A172 (cell line): ENCODE measurements at places on chromosomes 6 and 20. TPM values are rescaled to one million over a fixed set of nuclear protein-coding genes. Genes with fewer than 3 reads are reported as not detected.

GRCh38 chr6:129186988-129187387 is 304.1 kb downstream of the LAMA2 start:
- DNase-seq, result peak; percentile 84

- no peak for DNase-seq
Measured at GRCh38 chr6:138597336-138597735, 98.0 kb upstream of the NHSL1 start.

Gene EDN3
- total RNA-seq, result not detected in 2 replicates

DNA sequence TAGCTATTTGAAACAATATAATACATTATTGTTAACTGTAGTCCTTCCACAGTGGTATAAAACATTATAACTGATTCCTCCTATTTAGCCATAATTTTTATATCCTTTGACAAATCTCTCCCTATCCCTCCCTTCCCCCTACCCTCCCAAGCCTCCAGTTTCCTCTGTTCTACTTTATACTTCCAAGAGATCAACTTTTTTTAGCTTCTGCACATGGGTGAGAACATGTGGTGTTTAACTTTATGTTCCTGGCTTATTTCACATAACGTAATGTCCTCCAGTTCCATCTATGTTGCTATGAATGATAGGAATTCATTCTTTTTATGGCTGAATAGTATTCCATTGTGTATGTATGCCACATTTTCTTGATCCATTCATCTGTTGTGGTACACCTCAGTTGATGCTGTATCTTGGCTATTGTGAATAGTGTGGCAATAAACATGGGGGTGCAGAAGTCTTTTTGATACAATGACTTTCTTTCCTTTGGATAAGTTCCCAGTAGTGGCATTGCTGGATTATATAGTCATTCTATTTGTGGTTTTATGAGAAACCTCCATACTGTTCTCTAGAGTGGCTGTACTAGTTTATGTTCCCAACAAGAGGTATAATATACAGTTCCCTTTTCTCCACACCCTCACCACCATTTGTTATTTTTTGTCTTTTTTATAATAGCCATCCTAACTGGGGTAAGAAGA is 205.0 kb downstream of the KCNQ5 start:
- peak; percentile 86 for DNase-seq

DNA sequence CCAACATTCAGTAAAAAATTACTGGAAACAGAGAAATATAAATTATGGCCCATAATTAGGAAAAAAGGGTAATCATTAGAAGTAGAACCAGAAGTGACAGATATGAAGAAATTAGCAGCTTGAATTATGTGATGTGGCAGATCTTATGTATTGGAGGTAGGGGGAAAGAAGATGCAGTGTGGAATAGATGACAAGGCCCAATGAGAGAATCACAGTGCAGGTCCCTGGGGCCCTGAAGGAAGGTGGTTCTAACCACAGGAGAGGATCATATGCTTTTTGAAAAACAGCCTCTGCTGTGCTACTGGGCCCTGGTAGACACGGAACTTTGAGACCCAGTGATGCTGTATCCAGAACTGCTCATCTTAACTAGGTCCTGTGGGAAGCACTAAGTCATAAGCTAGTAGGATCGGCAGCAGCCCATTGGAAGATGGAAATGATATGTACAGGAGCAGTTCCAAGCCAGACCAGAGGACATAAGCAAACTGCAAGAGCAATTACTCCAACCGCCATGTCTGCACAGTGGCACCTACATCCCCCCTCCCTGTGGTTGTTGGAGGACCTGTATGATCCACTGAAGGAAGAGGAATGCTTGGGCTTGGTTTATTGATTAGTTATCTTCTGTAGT is 14.2 kb downstream of the HEBP2 start:
- DNase-seq, result no peak

Gene STMND1
- 0.22 TPM in 1 of 2 replicates, not detected in the other for total RNA-seq

DNA sequence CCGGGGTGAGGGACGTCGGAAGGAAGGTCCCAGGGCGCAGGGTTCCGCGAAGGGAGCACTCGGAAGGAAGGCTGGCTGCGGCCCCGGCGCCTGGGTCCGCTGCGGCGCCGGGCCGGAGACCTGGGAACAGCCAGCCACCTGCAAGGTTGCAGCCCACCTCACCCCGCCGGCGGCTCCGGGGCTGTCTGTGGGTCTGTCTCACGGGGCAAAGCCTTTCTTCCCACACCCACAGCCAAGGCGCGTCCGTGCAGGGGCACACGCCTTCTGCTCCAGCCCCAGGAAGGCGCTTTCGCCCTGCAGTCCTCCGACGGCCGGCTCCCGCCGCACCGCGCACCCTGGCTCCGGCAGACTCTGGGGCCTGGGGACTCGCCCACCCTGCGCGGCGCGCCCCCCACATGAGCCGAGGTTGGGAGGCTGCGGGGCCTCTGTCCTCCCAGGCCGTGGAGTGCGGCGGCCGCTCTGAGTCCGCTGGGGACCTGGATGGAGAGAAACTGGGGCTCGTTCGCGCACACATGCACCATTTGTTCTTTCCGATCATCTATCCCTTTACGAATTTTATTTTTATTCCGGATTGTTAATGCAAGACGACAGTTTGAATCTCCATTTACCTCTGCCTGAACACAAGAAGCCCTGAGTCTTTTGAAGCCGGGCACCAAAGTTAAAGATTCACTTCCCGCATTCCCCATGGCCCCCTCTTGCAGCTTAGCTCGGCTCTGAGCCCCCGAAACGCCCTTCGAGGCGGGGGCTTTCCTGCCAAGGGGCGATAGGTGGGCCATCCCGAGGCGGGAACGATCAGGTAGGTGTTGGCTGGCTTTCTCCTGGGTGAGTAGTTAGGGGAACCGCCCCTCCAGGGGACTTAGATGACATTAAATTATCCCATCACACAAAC is 4.5 kb upstream of the FOXC1 start:
- no peak for DNase-seq

Gene BHLHE23
- total RNA-seq, result not detected in 2 replicates

GRCh38 chr6:130138116-130138908 is 84.4 kb downstream of the SAMD3 start:
- no peak for DNase-seq

DNA sequence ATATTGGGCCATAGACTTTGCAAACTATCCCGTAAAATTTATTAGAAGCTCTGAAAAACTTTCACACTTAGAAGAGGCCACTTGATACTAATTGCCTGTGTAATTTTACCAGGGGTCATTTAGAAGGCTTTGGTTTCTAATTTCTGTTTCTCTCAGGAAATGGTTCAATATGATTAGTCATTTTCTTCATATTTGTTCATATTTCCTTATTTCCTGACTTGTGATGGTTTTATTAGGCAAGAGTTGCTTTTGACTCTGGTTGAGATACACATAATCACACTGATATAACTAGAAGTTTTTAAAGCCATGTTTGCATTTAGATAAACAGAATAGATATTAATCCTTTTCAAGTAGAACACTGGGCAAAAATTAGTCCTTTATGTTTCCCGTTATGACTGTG is 11.8 kb upstream of the HBS1L start:
- DNase-seq, result no peak

GRCh38 chr20:13841206-13841605 is 56.4 kb downstream of the NDUFAF5 start:
- no peak for DNase-seq

Gene ZC2HC1B
- total RNA-seq, result not detected in 2 replicates

GRCh38 chr20:64058536-64058935 is 4.5 kb upstream of the TCEA2 start:
- no peak for DNase-seq

Gene CFB
- total RNA-seq, result 3.7 and 4.0 TPM in 2 replicates

- DNase-seq, result no peak
Measured at GRCh38 chr6:32179766-32180405, 1.7 kb downstream of the RNF5 start.

GRCh38 chr20:25198663-25199383 is 3.3 kb downstream of the ENTPD6 start:
- DNase-seq, result no peak

- no peak for DNase-seq
Measured at GRCh38 chr6:45001663-45002062, 326.5 kb upstream of the RUNX2 start.

DNA sequence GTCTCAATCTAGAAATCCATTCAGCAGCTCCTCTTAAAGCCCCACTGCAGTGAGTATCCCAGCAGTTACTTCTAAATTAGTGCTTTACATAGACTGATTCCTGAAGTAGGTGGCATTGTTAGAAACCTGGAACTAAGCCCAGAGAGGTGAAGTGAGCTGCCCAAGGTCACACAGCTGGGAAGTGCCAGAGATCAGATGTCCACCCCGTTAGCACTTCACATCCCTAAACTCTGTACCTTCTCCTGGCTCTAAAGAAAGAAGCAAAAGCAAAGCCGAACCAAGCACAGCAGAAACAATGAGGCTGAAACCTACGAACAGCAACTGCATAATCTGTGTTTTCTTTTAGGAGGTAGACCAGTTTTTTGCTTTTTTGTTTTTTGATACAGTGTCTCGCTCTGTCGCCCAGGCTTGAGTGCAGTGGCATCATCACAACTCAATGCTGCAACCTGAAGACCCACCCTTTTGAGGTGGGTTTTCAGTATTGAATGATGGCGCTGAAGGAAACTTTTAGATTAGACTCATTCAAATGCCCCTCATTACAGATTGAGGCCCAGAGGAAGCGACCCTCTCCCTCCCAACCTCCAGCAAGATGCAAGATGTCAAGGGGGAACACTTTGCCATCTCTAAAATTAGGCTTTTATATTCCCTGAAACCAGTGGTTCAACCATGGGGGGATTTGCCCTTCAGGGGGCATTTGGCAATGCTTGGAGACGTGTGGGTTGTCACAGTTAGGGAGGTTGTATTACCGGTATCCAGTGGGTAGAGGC is 3.2 kb upstream of the ZMYND8 start:
- DNase-seq, result no peak

GRCh38 chr6:7100753-7101081 is 7.0 kb upstream of the RREB1 start:
- no peak for DNase-seq

Gene GJA10
- not detected in 2 replicates for total RNA-seq

Gene TGM3
- total RNA-seq, result 0.53 TPM in 1 of 2 replicates, not detected in the other

Gene TP53TG5
- not detected in 2 replicates for total RNA-seq

GRCh38 chr6:81138236-81138635 is 614.2 kb downstream of the TENT5A start:
- DNase-seq, result peak; percentile 30

Gene SLC17A3
- not detected in 2 replicates for total RNA-seq

GRCh38 chr6:33199687-33200218 is 712 bp downstream of the RXRB start:
- peak; percentile 52 for DNase-seq

DNA sequence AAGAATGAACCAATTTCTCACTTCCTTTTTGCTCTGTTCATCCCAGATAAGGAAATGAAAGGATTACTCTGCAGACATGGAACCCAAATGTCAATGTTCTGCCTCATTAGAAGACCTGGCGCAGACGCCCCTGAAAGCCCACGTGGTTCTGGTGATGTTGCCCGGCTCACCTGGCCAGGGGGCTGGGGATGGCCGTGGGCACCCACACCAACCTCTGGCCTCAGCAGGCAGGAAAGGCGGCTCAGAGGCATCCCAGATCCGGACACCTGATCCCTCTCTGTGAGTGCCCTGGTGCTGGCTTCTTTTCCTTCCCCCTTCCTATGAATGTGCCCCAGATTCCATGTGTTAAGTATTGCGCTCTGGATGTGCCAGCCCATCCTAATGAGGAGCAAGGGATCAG is 33.6 kb downstream of the CDH4 start:
- no peak for DNase-seq

DNA sequence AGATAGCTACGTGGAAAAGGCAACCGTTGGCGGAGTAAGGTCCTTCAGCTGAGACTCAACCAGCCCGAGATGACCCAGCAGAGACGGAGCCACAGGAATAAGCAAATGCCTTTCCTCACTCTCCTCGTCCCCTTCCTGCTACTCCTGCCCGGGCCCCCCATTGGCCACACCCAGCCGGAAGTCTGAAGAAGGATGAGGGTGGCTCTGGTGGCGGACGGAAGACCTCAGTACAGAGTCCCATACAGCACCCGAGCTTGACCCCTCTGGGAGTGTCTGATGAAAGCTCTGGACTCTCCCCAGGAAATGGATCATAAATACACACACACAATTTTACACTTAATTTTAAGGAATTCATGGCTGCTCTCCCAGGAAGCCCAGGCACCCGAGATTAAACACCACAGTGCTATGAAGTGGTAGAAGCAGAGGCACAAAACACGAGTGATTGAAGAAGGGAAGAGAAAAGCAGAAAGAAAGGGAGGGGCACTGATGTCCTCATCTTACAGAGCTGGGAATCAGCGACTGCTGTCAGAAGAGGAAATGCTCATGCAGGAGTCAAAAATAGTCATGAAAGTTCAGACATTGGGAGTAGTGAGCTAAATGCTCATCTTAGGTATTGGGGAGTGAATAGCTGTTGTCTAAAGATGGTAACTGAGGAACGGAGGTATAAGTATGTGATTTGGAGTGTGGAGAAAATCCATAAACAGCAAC is 125.6 kb downstream of the BANF2 start:
- no peak for DNase-seq

GRCh38 chr6:145031001-145031400 is 704.3 kb downstream of the EPM2A start:
- DNase-seq, result no peak

- no peak for DNase-seq
Measured at GRCh38 chr6:102438171-102438570, 1044.7 kb downstream of the GRIK2 start.

Gene ADGRG6
- 25.0 and 31.0 TPM in 2 replicates for total RNA-seq

Gene CNKSR3
- total RNA-seq, result 1.8 and 2.7 TPM in 2 replicates

Gene GRM4
- total RNA-seq, result 0.96 TPM in 1 of 2 replicates, not detected in the other
